GM23338 (cell line): ENCODE measurements at places on chromosomes 13 and 19.

DNA sequence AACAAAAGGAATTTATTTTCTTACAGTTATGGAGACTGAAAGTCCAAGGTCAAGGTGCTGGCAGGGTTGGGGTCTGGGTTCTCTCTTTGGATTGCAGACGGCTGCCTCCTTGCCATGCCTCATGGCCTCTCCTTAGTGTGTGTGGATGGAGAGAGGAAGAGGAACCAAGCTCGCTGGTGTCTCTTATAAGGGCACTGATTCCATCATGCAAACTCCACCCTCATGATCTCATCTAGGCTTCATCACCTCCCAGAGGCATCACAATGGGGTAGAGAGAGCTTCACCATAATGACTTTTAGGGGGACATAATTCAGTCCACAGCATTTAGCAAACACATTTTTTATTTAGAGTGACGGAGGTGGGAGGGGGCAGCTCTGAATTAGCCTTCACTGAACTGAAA, 104.9 kb upstream of the ABCC4 start:
- DNase-seq: no peak

DNA sequence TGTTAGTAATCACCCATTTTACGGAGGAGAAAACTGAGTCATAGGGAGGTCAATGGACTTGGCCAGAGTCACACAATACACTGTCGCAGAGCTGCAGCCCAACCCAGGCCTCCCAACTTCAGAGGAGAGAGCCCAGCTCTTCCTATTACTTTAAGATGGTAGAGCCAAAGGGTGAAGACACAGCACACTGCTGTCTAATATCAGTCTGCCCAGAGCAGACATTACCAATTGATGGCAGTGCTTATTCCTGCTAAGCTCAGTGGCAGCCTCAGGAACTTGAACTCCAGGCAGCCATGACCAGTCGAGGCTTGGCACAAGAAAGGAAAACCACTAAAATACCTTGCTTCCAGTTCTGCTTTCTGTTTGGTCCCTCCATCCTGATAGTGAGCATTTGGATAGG, 18.4 kb downstream of the TMEM150B start:
- no peak for DNase-seq

- no peak for DNase-seq
These were observed 18.1 kb upstream of the NPAS1 start for GRCh38 chr19:47001584-47001983.

DNA sequence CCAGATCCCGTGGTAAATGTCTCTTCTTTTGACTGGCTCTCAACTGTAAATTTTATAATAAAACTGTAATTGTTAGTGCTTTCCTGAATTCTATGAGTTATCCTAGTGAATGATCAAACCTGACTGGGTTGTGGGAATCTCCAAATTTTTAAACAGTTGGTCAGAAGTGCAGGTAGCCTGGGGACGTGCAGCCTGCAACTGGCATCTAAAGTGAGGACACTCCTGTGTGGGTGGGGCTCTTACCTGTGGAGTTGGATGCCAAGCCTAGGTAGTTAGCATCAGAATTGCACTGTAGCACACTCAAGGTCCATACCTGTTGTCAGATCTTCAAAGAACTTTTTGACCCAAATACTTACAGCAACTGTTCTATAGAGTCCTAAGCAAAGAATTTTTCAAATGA, 207.1 kb upstream of the NBEA start:
- no peak for DNase-seq

- DNase-seq: no peak
These were observed 33.7 kb upstream of the C13orf46 start for GRCh38 chr13:114007566-114007965.

GRCh38 chr13:30331331-30331771, 24.0 kb upstream of the KATNAL1 start:
- DNase-seq: no peak

GRCh38 chr19:1026783-1027649, 608 bp downstream of the CNN2 start:
- no peak for DNase-seq

DNA sequence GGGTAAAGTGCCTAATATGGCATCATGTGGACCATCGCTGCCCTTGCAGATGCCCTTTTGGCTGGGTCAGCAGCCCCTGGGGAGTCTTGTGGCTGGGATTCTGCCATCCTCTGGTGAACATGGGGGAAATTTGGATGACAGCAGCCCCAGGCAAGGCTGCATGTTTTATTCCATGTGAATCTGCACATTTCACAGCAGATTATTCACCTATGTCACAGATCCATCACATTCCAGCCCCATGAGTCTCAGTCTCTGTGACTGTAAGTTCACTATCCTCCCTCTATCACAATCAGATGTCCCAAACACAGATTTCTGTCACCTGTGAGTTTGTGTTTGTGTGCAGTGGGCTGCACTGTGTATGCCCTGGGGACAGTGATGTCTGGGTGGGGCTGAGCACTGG, 36.8 kb upstream of the PSG9 start:
- no peak for DNase-seq

DNA sequence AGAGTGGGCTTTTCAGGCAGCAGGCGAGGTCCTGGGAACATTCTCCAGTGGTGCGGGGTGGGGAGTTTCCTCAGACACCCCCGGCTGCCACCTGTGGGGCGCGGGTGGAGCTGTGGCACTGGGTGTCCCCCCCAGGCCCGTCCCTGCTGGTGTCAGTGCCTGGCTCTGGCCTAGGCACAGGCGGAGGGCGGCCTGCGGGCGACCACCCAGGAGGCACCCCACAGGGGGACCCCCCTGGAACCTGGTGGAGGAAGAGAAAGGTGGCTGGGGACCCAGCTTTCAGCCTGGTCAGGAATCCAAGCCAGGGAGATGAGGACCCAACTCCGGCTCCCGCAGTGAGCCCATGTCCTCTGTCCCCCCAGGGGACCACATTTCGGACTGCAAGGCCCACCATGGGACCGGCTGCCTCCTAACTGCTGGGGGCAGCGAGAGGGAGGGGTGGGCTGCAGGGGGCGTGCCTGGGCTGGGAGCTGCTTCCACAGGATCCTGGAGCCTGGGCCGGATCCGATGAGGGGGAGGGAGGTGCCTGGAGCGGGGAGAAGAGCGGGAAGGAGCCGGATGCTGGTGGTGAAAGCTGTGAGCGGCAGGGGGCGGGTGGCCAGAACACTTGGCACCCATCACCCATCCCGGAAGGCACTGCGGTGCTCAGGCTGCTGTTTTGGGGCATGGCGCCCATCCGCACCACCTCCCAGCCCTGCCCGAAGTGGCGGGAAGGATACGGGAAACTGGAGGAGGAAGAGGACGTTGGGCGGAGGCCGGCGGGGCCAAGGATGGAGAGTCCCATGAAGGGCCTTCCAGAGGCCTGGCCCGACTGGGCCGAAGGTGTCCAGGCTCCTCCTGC, 5.5 kb upstream of the CTXN1 start:
- no peak for DNase-seq

DNA sequence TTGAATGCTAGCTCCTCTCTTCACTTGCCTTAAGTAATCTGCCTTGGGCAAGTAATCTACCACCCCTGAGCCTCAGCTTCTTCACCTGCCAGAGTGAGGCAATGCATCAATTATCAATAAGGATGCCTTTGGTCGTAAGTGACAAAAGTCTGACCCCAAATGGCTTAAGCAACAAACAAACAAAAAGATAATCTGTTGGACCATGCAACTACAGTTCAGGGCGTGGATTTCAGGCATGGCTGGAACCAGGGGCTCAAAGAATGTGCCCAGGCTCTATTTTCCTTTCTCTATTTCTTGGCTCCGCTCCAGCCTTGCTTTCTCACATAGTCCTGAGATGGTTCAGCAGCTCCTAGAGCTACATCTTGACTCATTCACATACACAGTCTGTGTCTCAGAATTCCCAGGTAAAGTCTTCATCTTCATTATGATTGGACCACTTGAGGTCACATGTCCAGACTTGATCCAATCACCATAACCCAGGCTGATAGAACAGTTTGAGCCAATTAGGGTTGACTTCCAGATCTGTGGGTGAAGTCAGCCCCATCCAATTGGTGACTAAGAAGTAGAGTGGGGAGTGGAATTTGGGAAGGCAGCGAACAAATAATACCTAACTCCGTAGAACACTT, 29.6 kb downstream of the ACSBG2 start:
- DNase-seq: no peak

DNA sequence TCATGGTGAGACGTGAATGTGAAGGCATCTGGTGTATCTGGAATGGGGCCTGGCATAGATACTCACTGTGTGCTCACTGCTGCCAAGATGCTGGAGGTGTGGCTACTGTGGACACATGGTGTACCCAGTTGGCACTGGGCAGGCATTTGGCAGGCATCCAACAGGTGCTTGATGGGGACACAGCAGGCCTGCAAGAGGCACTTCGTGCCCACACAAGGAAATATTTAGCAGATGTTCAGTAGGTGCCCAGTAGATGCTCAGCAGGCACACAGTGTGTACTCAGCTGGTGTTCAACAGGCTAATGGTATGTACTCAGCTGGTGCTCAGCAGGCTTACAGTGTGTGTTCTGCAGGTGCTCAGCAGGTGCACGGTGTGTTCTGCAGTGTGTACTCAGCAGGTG, 14.2 kb downstream of the CRTC1 start:
- no peak for DNase-seq

DNA sequence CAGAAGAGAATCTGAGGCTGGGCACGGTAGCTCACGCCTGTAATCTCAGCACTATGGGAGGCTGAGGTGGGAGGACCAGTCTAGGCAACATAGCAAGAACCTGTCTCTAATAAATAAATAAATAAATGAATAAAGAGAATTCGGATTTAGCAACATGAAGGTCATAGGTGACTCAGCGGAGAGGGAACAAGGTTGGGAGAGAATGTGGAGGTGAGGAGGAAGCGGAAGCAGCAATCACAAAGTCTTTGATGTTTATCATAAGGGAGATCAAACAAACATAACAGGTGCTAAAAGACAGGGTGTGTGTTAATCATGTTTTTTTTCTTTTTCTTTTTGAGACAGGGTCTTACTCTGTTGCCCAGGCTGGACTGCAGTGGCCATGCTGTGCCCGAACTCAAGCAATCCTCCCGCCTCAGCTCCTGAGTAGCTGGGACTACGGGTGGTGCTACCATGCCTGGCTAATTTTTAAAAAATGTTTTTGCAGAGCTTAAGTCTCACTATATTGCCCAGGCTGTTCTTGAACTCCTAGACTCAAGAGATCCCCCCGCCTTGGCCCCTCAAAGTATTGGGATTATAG, 16.3 kb downstream of the PBX4 start:
- no peak for DNase-seq

DNA sequence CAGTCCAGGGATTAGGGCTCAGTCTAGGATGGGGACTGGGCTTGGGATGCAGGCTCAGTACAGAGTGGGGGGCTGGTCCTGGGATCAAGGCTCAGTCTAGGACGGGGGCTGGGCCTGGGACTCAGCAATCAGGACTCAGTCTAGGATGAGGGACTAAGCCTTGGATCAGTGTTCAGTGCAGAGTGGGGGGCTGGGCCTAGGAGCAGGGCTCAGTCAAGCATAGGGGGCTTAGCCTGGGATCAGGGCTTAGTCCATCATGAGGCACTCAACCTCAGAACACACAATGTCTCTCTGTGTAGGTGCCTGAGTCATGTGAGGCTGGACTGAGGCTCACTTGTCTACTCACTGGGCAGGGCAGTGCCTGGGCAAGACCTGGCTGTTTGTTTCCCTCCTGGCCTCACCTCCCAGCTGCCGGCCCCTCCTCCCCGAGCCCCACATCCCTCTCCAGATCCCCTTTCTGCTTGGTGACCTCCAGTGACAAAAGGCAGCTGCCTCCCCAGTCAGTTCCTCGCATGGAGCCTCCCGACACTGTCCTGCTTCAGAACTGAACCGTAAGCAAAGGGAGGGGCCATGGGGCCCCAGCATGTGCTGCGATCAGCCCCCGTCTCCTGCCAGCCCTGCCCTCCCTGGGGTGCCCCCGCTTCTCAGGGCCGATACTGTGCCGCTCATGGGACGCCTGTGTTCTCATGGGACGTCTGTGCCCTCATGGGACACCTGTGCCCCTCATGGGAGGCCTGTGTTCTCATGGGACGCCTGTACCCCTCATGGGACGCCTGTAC, 6.5 kb upstream of the S1PR4 start:
- no peak for DNase-seq

DNA sequence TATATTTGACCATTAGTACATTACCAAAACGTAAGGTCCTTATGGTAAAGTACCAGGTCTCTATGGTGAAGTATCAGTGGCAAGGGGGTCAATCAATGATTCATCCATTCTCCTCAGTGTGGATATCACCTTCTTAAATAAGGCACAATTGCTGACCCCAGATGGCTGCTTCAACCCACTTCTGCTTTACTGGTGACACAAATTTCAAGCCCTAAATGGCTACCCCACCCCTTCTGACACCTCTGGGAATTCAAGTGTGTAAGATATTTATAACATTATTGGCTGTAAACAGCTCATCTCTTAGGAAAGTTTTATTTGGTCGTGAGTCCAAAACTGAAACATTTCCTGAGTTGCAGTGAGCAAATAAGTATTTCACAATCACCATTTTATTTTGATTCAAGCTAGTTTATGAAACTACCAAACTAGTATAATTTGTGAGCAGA, 7.9 kb upstream of the WBP4 start:
- no peak for DNase-seq

DNA sequence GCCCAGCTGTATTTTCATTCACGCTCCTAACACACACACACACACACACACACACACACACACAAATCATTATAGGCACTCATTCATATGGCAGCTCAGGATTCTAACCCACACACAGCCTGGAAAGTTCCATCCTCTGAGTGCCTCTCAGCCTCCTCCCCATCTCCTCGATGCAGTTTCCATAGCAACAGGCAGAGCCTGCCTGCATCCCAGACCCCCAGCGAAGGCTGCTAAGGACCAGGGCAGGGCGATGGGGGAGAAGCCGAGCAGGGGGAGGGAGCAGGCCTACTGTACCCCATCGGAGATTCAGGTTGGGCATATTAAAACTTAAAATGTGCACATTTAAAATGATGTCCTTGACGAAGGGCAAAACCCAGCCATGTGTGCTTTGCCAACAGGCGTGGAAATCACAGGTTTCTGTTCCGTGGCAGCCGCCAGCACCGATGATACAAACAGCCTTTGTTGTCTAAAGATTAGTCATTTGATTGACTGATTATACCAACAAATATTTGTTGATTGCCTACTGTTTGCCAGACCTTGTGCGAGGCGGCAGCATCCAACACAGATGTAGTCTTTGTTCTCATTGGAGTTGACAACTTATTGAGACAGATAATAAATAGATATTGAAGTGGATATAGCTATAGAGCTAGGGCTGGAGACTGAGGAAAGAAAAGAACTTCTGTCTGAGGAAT, 43.8 kb upstream of the USP29 start:
- no peak for DNase-seq

- DNase-seq: no peak
These were observed 16.6 kb downstream of the ADAMTS10 start for GRCh38 chr19:8593931-8594330.

GRCh38 chr19:13887018-13887436, 10.1 kb downstream of the NANOS3 start:
- DNase-seq: no peak

DNA sequence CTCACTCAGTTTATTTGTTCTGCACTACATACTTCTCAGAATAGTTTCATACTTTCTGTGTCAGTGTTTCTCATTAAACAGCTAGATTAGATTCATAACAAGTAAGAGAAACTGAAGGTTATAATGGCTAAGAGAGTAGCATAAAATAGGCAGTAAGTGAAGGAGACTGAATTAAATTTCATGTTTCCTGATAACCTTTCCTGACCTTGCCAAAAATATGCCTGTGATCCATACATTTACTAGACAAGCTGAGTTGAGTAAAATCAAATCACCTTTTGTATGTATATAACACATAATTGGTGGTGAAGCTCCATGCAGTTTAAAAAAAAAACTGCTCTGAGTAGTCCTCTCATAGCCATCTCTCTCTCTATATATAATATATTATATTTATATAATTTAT, 545.3 kb upstream of the PCDH20 start:
- DNase-seq: no peak
